ENCODE measurements at places on chromosomes 11 and 22.

- H3K27ac ChIP-seq = peak overlapping the region; percentile 94
- 0 out of 2 replicates have a peak, but pooled peaks cover 2% of the 10 kb centered on the region for H3K36me3 ChIP-seq
- H3K4me3 ChIP-seq = peak overlapping the region; percentile 60
- H3K27me3 ChIP-seq = no peaks in the 10 kb centered on the region
- DNase-seq = peak; percentile 87
Observed at GRCh38 chr11:126186708-126187529, 24.5 kb downstream of the RPUSD4 start.

GRCh38 chr11:45543808-45544422 lies 121.5 kb downstream of the CHST1 start:
- H3K4me3 ChIP-seq = no peak overlapping the region
- H3K4me1 ChIP-seq = no peaks in the 10 kb centered on the region
- no peaks in the 10 kb centered on the region for H3K27me3 ChIP-seq
- H3K36me3 ChIP-seq = no peaks in the 10 kb centered on the region
- no peak overlapping the region for H3K27ac ChIP-seq
- DNase-seq = no peak

DNA sequence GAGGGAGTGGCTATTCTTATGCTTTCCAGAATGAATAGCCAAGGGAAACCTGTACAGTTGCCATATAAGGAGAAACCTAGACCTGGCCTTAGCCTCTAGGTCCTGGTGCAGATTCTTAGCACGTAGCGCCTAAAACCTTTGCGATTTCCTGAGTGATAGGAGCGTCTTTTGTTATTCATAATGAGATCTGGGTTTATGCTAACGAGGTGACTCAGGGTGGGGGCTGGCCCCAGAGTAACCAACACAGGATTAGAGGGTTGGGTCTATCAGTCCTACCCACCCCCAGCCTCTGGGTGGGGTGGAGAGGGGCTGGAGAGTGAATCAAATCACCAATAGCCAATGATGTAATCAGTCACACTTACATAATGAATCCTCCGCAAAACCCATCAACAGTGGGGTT lies 73.4 kb upstream of the PARVG start:
- H3K27me3 ChIP-seq = no peaks in the 10 kb centered on the region
- no peaks in the 10 kb centered on the region for H3K4me1 ChIP-seq
- no peak overlapping the region for H3K4me3 ChIP-seq
- H3K27ac ChIP-seq = no peak overlapping the region
- no peaks in the 10 kb centered on the region for H3K36me3 ChIP-seq

DNA sequence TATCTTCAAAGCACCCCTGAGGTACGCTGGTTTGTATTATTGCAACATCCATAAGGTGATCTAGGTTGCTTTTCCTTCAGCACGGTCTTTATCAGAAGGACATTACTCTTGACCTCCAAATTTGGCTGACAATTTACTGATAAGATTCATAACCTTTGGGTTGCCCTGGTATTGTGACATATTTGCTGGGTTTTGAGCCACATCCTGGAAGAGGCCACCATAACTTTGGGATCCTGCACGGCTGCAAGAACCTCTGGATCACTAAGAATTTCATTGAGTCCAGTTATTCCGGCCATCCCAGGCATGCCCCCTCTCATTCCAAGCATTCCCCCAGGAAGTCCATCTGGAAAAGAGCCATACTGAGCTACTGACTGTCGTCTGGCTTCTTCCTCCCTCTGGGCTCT lies 6.5 kb upstream of the PLET1 start:
- H3K27me3 ChIP-seq = no peaks in the 10 kb centered on the region
- H3K4me3 ChIP-seq = no peak overlapping the region
- DNase-seq = peak; percentile 37
- no peaks in the 10 kb centered on the region for H3K36me3 ChIP-seq
- H3K4me1 ChIP-seq = peaks cover 36% of the 10 kb centered on the region
- no peak overlapping the region for H3K27ac ChIP-seq

GRCh38 chr11:12693479-12694182 lies 19.4 kb downstream of the TEAD1 start:
- H3K4me1 ChIP-seq = peaks cover 78% of the 10 kb centered on the region
- 0 out of 2 replicates have a peak overlapping the region, but pooled peaks have one; percentile 2 for H3K4me3 ChIP-seq
- no peaks in the 10 kb centered on the region for H3K36me3 ChIP-seq
- H3K27ac ChIP-seq = peak overlapping the region; percentile 94
- peak; percentile 48 for DNase-seq
- H3K27me3 ChIP-seq = no peaks in the 10 kb centered on the region
